GM12891 (cell line): ENCODE measurements at places on chromosomes 11 and 22.

- no peak for DNase-seq
Observed at GRCh38 chr11:74468936-74469335, 1.6 kb upstream of the KCNE3 start.

GRCh38 chr11:46279126-46280099 lies 2.0 kb downstream of the CREB3L1 start:
- no peak for DNase-seq

DNA sequence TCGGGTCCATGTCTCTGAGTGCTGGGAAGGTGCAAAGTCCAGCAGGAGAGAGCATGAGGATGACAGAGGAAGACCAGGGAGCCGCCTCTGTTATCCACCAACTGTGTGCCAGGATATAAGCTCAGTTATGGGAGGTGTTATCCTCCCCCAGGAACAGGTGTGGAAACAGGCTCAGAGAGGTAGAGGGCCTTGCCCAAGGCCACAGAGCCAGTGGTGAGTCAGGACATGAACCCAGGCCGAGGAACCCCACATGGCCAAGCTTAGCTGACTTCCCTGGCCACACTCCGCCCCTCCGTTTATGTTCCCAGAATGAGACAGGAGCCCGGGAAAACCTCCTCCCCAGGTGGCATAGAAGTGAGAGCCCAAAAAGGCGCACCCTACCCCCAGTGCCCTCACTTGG lies 50.3 kb downstream of the ISX start:
- no peak for DNase-seq

DNA sequence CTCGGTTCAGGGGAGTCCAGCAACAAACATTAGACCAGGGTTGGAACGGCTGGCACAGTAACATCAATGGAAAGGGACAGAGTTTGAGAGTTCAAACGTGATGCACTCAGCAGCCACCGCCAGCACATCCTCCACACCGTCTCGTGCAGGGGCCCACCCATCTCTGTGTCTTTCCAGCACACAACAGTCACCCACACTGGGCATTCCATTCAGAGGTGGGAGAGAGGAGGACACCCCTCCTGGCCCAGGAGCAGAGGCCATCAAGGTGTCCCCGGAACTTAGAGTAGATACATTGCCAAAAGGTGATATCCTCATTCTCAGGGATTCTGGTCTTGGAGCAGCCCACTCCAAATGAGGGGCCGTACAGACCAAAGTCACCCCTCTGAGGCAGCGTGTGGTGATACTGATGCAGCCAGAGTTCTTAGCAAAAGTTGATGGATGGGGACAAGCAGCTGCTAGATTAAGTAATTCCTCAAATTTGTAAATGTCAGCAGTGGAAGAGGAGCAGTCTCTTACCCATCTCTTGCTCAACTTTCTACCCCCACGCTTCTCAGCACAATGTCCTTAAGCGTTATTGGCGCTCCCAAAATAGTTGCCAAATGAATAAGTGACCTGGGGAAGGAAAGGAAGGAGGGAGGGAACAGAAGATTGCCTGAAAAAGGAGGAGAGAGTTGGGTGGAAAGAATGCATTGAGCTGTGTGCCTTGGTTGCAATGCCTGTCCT lies 5.5 kb downstream of the SNAP29 start:
- no peak for DNase-seq

- DNase-seq: no peak
Observed at GRCh38 chr22:46577368-46578249, 40.2 kb upstream of the CELSR1 start.

- no peak for DNase-seq
Observed at GRCh38 chr11:119759747-119760412, 30.9 kb upstream of the NECTIN1 start.

GRCh38 chr22:49514641-49515040 lies 313.0 kb downstream of the BRD1 start:
- no peak for DNase-seq

DNA sequence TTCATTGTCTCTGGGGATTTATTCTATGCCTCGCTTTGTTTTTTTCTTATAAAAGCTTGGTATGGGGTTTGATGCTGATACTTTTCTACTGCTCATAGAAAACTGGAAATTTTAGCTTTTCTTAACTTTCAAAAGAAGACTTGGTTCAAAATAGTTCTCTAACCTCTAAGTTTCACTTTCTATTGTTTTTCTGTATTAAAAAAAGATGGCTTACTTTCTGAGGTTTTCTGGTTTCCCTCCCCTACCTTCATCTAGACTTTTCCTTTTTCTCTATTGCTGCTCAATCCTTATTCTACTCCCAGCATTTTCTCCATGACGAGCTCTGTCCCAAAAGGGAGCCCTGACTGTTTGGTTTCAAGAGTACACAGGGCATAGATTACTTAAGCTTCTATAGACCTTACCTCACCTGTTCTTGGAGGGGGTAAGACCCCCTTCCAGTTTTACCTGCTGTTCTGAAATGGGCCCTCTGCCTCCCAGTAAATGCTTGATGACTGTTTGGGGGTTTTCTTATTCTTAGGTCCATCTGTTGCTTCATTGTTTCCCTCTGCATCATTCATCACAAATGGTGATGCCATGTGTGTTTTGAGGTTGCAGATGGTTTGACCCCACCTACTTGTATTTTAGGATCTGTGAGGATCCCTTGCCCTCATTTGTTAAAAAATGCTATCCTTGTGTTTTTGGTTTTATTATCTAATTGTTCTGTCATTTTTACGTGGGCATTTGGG lies 29.5 kb downstream of the DNHD1 start:
- no peak for DNase-seq

DNA sequence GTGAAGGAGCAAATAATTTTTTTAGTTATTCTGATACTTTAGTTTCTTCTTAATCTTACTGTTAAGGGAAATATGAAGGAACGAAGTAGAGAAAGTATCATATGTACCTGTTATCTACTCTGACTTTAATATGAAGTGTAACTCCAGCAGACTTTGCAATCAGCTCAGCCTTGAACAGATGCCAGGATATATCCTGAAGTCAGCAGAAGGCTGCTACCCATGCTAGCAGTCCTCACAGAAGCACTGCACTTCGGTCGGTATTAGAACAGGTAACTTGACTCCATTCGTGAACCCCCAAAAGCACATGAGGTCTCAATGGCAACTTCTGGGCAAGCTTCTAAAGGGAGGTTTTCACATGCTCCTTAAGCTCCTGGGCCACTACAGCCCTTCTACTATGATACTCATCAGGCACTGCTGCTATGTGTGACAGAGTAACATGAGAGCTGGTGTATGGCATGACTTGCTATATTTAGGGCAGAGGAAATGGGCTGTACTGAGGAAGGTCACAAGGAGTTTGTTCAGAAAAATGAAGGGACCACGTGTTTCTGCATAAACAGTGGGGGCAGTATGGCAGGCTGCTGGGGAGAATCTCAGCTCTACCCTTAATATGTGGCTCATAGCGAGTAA lies 344.1 kb downstream of the SOX6 start:
- DNase-seq: no peak

DNA sequence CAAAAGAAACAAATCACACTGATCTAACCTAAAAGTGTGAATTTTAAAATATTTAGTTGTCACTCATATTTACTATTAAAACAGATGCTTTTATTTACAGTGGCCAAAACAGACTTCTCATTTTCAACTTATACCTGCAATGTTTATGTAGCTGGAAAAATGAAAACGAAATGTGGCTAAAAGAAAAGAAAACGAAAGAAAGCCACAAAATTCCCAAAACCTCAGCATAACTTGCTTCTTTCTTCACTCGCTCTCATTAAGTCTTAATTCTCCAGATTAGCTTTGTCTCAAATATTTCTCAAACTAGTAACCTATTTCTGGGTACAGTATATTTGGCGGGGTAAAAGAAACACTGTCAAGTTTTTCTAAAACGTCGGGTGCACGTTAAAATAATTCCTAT lies 693 bp downstream of the CSTF3 start:
- DNase-seq: no peak

DNA sequence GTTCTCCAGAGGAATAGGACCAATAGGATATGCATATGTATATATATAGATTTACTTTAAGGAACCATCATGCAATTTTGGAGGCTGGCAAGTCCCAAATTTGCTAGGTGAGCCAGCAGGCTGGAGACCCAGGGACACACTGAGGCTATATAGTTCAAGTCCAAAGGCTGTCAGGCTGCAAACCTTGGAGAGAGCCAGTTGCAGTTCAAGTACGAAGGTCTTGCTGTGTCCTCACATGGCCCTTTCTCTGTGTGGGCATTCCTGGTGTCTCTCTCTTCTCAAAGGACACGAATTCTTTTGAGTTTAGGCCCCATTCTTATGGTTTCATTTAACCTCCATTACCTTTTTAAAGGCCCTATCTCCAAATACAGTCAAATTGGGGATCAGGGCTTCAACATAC lies 134.4 kb upstream of the SORL1-AS1 start:
- DNase-seq: no peak

DNA sequence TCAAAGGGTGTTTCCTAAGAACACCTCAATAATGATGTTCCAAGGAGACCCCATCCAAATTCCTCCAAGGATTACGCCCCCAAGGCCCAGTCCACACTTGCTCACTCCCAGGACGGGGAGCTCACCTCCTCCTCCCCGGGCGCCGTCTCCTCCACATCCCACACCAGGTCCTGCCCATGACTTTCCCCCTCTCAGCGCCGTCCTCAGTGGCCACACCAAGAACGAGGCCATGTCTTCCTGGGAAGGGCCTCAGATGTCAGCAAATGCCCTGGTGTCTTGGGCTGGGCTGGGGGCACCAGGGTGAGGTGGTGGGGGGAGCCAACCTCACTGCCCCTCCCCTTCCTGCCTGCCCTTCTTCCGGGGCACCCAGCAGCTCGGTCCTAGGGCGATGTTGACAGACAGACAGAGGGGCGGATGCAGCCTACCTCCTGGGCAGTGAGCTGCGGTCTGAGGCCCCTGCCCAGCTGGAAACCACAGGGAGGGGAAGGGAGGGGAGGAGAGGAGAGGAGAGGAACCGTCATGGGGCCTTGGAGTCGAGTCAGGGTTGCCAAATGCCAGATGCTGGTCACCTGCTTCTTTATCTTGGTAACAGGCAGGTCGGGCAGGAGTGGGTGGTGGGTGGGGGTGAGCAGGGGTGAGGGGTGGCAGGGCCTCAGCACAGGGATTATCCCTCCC lies at the start of the genes C11orf21 and TSPAN32:
Gene C11orf21 (minus strand): TSS at position 288 of the 675 bp plus-strand sequence. CDS start 110 bp downstream, at position 178.
Gene TSPAN32 (plus strand): TSS at position 383 of the 675 bp plus-strand sequence. CDS start 137 bp downstream, at position 520.
- DNase-seq: no peak

- DNase-seq: no peak
Observed at GRCh38 chr11:86740628-86741483, 59.5 kb upstream of the PRSS23 start.
